ENCODE measurements at places on chromosomes 5 and 9.

- no peak for DNase-seq
Observed at GRCh38 chr9:86902586-86902985, 44.7 kb downstream of the GAS1 start.

- DNase-seq, result no peak
Observed at GRCh38 chr5:69497006-69497520, 4.5 kb downstream of the OCLN start.

GRCh38 chr5:176653401-176654385 is 6.4 kb downstream of the TSPAN17 start:
- DNase-seq, result peak; percentile 69

GRCh38 chr5:157322581-157322980 is 56.7 kb downstream of the CYFIP2 start:
- DNase-seq, result no peak

GRCh38 chr9:77809552-77809951 is 161.4 kb upstream of the GNA14 start:
- no peak for DNase-seq

GRCh38 chr5:43192558-43193180 is 644 bp downstream of the NIM1K start:
- DNase-seq, result peak; percentile 32

GRCh38 chr9:35703906-35704672 is 14.4 kb upstream of the TPM2 start:
- no peak for DNase-seq

GRCh38 chr5:158203261-158203660 is 344.3 kb upstream of the CLINT1 start:
- DNase-seq, result no peak

GRCh38 chr5:169248996-169249395 is 51.9 kb downstream of the SLIT3 start:
- no peak for DNase-seq

DNA sequence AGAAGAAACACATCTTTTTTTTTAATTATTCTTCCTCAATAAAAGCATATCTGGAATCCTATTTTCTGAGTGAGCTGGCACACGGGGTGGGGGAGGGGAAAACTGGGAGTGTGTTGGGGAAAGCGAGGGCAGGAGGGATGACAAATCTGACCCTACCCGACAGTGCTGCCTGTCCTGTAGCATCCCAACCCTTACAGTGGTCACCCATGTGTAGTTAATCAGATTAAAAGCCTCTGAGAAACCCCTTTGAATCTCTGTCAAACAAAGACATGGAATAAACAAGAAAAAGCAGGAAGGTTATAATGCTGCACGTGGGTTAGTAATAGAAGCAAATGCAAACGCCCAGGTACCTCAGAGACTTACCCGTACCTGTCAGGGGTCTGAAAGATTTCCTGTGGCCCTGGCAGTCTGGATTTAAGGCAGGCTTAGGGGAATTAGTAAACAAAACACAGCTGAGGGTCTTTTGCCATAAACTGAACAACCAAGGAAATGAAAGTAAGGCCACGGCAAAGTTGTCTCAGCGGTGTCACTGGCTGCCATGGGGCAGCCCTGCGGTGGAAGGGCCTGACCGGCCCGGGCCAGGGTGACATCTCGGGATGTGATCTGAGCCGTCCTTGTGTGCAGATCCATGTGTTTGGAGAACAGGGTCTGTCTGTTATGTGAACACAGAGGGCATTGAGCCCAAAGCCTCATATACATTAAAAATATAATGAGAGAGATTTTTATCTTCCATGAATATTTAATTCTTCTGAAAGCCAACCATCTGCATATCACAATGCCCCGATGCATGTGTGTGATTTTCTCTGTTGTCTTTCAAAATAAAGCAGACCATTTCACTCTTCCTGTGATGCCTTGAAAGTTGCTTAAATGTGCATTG is 308.2 kb downstream of the ZNF608 start:
- no peak for DNase-seq

DNA sequence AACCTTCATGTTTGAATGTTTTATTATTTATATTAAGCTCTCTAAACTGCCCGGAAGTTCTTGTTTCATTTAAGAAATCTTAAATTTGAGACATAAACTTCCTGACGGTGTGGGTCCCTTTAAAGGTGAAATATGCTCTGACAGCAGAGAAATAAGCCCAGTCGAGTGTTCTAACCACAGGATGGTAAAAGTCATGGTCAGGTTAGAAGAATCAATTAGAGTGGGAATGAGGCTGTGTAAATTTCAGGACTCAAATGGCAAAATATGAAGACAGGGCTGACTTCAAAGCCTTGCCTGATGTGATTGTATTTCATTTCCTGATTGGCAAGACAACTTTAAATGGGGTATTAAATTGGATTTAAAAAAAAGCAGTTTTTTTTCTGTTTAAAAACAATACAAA is 432.9 kb upstream of the BRINP1 start:
- no peak for DNase-seq
